NCI-H2029 treated with DMSO at 0.1 percent for 48 hours (cell line): ENCODE measurements at places on chromosomes 16 and 17.

GRCh38 chr16:57876210-57876609 lies 73.9 kb upstream of the KIFC3 start:
- no peak for DNase-seq

GRCh38 chr16:31477220-31478216 lies 5.4 kb upstream of the SLC5A2 start:
- DNase-seq, result no peak

DNA sequence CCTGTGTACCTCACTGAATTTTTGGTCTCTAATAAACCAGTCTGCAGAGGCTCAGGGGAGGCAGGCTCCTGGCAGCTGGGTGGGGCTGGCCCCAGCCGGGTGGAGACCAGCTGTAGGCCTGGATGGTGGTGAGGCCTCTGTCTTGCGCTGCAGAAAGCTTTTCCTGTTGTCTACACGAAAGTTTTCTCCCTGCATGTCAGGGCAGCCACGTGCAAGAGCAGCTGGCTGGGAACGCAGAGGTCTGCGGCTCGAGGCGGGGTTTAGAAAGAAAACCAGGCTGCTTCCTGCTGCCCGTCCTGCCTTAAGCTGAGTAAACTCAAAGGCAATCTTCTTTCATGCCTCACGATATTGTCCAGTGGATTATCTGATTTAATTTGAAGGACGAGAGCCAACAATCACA lies 2.4 kb downstream of the SERPINF1 start:
- DNase-seq, result no peak

- DNase-seq, result no peak
Observed at GRCh38 chr16:57724531-57724930, 11.0 kb upstream of the KATNB1 start.

GRCh38 chr16:67399218-67399733 lies 6.0 kb upstream of the TPPP3 start:
- no peak for DNase-seq

DNA sequence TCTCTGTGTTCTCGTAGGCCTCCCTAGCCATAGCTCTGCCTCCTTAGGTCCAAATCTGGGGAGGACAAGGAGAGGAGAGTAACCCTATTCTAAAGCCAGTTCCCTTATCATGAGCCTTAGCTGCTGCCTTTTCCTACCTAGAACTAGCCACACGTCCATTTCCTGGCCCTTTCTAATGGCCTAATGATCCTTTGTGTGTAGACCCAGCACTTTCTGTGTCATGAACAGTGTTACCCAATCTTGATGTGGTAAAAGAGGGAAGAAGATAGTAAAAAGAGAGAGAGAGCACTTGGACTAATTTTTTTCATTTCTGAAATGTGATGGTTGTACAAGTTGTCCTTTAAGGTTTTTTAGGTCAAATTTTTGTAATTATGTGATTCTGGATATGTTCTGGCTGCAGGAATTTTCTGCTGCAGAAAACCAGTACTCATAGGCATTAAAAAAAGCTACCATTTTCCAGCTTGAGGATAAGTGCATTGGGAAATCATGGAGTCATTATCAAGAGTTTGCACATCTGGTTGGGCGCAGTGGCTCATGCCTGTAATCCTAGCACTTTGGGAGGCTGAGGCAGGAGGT lies 18.2 kb downstream of the CASC3 start:
- no peak for DNase-seq

GRCh38 chr17:9488556-9488955 lies 87.1 kb downstream of the STX8 start:
- DNase-seq, result no peak

GRCh38 chr16:84593825-84594724 lies 23.8 kb downstream of the COTL1 start:
- DNase-seq, result no peak

- no peak for DNase-seq
Observed at GRCh38 chr17:47201166-47201565, 8.0 kb upstream of the MYL4 start.

DNA sequence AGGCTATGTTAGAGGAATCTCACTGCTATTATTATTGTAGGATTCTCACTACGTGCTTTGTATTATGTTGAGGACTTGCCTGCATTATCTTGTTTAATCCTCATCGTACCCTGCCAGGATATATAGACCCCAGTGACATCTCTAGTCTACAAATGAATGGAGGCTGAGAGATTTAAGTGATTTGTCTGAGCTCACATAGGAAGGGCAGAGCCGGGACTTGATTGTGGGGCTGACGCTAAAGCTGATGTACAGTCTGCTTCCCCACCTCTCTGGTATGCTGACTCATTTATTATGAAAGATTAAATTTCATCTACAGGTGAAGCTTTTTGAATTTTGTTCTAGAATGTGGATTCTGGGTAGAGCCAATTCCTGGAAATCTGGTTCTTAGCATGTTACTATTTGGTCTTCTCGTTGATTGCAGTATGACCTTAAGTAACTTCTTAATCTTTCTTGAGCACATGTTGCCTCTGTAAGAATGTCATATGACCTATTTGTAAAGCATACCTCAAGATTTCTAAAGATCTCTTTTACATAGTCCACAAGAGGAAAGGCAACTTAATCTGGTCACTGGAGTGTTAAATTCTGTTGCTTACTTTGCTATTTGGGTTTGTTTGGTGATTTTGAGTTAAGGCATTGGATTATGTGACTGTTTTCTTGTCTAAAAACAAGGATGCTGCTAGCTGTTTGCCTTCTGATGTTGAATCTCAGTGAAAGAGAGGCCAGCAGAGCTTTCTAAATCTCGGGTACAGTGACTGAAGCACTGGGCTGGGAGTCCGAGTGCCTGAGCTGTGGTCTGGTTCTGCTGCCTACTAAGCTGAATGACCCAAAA lies 12.4 kb downstream of the METTL9 start:
- no peak for DNase-seq

DNA sequence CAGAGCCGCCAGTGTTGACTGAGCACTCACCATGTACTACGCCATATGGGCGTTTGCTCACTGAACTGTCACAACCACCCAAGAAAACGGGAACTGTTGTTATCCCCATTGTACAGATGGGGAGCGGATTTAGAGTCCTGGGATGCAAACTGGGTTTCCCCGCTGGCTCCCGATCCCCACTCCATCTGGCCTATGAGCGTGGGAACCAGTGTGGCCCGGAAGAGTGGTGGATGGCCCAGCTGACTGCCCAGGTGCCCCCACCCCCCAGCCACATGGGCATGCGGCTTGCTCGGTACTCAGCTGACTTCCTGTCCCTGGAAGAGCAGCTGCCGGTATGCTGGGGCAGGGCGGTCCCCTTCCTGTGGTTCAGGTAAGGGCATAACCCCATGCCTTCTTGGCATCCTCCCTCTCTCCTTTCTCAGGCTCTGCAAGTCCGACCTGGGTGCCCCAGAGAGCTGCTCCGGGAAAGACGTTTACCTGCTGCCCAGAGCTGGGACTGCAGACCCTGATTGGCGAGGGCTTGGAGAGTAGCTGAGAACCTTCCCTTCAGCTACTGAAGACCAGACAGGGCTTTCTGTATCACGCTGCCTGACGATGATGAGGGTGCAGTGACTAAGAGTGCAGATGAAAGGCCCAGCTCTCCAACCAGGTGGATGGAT lies 16.2 kb downstream of the SOCS3 start:
- no peak for DNase-seq

DNA sequence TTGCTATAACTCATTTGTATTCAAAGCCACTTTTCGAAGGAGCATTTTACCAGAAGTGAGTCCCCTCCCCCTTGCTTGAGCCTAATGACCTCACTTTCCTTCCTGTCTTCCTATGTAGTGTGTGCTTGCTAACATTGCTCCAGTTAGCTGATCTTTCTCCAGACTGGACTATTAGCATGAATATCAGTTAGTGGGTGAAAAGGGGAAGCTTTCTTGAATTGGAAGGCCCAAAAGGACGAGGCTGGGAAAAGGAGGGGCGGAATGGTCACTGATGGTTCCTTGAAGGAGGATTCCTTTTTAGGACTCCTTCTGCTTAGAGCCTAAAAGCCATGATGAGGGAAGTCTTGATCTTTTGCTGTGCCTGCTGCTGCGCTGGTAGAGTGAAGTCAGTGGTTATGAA lies 11.9 kb downstream of the MAP3K3 start:
- DNase-seq, result no peak

- DNase-seq, result no peak
Observed at GRCh38 chr17:45030733-45031132, 20.7 kb downstream of the DCAKD start.

DNA sequence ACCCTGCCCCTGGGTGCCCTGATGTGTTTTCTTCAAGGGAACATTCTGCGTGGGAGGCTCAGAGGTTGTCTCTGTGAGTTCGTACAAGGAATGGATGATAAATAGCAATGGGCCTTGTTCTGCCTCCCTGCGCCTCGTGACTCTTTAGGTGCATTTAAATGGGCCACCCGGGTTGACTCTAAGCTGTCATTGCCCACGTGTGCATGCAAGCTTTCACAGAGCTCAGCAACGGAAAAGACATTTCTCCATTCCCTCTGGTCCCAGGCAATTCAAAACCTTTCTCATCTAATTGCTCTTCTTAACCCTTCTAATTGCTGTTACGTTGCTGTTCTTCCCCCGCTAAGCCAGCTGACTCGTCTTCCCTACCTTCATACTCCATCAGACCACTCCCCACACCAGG lies 71.5 kb upstream of the SDK2 start:
- DNase-seq, result no peak

GRCh38 chr16:64159976-64160375 lies 961.9 kb downstream of the CDH11 start:
- DNase-seq, result no peak

GRCh38 chr16:2784358-2785100 lies 2.8 kb downstream of the PRSS33 start:
- no peak for DNase-seq

DNA sequence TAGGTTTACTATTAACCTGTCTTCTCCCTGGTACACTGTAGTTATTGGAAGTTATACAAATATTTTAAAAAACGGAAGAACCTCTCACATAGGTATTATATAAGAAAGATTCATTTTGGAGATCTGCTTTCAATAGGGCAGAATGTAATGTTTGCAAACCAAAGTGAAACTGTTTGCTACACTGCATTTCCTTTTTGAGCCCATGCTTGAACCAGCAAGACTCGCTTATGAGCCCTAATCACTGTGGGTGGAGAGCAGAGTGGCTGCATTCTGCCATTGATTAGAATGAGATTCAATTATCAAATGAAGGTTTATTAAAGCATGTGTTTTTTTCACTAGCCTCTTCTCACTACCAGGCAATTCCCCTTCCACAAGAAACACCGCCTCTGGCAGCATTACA lies 589.7 kb downstream of the CDH11 start:
- DNase-seq, result no peak

- no peak for DNase-seq
Observed at GRCh38 chr17:67067571-67068482, 23.5 kb downstream of the CACNG1 start.

DNA sequence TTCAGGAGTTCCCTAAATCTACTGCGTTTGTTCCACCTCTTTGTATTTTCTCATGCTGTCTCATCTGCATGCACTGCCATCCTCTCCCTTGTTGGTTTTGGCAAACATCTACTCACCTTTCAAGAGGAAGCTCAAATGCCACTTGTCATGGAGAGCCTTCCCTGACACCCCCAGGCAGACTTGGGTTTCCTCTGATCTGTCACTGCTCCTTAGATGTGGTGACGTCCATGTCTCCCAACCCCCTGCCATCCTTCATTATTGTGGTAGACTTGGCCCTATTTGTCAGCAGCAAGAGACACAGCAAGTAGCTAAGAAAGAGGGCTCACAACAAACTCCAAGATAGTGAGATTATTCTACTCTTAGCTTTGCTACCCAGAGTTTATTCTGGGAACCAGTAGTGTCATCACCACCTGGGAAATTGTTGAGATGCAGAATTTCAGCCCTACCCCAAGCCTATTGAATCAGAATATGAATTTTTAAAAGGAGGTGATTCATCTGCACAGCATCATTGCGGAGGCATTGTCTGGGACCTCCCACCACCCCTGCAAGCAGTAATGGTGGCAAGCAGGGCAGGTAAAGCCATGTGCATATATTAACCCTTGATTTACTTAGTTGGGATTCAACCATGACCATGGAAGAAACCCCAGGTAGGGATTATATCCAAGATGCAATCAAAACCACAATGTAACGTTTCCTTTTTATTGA lies 248.9 kb downstream of the SHISA9 start:
- peak; percentile 82 for DNase-seq

GRCh38 chr17:72696721-72697120 lies 395.8 kb downstream of the SLC39A11 start:
- DNase-seq, result no peak

GRCh38 chr17:83064732-83065659 lies 14.4 kb upstream of the METRNL start:
- DNase-seq, result no peak

GRCh38 chr16:56728980-56729734 lies 772 bp upstream of the NUP93 start:
- DNase-seq, result no peak

DNA sequence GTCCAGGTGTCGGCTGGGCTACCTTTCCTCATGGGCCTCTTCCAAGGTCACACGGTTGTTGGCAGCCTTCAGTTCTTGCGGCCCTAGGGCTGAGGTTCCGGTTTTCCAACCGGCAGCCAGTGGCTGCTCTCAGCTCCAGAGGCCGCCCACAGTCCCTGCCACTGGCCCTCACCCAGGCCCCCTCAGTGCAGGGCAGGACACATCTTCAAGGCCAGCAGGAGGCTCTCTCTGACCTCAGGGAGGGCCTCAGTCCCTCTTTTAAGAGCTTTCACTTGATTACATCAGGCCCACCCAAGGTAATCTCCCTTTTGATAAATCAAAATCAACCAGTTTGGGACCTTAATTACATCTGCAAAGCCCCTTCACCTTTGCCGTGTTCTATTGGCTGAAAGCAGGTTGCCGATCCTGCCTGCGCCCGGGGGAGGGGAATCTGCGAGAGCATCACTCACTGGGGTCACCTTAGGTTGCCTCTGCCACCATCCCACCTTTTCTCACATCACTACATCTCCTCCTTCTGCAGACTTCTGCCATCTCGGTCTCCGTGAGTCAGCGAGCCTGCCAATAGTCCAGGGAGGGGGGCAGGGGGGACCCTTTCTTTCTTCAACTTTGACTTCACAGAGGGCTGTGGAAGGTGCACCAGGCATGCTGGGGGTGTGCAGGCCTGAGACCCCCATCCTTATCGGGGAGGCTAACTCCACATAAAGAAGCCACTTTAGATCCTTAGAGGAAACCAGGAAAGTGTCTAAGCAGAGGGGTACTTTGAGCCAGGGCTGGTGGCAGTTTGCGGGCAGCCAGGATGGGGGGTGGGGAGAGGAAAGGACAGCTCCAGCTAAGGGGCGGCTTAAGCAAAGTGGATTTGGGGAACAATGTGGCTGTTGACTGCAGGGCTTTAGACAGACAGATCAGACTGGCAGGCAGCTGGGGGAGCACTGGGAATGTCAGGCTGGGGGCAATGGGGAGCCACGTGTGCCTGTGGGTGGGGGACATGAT lies 28.8 kb upstream of the NXPH3 start:
- DNase-seq, result no peak

GRCh38 chr16:23013484-23013883 lies 135.8 kb downstream of the USP31 start:
- DNase-seq, result no peak
